Mesenchymal stem cell (in vitro differentiated cells and primary cell): ENCODE measurements at places on chromosomes 4 and X.
A peak's percentile ranks its signal among the peaks of the same experiment; 100 is the strongest.

DNA sequence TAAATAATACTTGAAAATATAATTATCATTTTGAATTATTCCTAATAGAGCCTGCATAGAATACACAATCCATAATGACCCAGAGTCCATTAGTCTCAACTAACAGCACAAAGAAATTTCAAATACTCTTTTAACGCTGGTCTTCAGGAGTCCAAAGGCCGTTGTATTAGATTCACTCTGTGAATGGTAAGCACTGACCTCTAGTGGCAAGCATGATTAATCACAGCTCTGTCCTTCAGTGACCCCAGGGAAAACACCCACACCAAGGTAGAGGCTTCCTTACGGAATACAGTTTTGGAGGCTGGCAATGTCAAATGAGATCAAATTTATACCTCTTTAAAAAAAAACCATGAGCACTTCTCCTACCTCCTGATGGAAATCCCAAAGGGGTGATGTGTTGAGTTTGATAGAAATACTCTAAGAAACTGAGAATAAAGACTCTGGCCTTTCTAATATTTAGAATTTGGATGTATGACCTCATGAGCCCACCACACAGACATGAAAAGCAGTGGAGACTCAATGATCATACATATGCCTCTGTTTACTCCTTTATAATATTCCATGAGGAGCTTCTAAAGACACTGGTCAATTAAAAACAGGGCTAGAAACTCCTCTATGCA lies 147.2 kb upstream of the DKK2 start:
- DNase-seq, result peak; percentile 64

GRCh38 chr4:163482190-163482589 lies 8.6 kb upstream of the TKTL2 start:
- DNase-seq, result no peak

DNA sequence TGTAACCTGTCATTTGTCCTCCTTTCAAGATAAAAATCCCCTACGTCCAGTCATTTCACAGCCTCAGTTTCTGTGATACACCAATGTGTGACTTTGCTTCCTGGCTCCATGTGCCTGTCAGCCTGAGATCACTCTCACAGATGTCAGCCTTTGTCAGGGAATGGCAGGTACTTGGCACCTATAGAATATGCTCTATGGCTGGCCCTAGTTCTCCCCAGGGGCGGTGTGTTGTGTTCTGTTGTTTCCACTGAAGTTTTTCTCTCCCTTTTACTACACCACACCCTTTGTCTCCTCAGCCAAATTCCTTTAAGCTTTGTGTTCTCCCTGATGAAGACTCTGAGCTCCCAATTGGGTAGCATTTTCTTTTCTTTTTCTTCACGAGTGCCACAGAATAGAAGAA lies 81.7 kb downstream of the ALPK1 start:
- no peak for DNase-seq

DNA sequence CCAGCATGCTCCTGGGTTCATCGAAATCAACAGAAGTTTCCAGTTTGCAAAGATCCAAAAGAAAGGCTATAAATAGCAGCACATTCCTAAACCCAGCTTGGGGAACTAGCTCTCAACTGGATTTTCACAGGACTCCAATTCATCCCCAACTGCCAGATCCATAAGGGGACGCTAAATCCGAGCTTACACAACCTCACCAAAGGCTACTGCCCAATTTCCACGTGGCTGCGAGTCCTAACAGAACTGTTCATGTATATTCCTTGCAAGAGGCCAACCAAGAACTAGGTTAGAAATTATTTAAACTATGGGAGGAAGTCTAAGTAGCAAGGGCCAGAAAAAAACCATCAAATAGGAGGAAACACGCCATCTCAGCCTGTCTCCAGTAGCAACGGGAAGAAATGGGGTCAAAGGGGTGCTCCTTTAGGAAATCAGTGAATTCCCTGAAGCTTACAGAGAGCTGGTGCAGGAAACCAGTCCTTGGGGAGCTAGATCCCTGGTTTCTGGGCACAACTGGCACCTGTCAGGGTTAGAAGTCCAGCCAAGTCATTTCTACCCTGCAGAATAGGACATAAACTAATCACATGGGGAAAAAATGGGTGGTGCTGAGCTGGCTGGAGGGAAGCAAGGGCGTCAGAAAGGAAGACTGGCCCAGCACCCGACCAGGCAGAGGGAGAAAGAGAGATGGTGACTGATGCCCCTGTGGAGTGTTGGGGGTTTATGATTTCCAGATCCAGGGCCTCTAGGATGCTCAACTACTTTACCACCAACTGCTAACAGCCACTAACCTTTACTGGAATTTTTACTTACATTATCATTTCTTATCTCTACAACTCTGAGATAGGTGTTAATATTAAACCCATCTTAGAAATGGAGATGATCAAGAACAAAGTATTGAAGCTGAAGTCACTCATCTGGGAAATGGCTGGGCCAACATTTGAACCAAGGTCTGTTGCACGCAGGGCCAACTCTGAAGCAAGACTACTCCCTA lies 20.5 kb downstream of the RELL1 start:
- DNase-seq, result peak; percentile 34

DNA sequence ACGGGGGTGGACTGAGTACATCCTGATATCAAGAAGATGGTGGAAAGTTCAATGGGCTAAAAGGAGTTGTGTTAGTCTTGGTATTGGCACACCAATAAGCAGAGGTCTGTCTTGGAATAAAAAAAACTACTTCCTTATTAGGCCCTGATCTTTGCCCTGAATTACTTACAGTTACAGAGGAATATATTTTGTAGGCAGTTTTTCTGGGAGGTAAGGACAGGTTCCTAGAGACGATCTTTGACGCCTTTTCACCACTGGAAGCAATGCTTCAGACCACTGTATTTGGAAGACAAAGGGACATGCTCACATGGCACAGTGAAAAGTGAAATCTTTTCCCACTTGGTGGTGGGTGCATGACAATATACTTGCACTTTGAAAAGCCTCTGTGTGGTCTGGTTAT lies 618 bp upstream of the XK start:
- no peak for DNase-seq

DNA sequence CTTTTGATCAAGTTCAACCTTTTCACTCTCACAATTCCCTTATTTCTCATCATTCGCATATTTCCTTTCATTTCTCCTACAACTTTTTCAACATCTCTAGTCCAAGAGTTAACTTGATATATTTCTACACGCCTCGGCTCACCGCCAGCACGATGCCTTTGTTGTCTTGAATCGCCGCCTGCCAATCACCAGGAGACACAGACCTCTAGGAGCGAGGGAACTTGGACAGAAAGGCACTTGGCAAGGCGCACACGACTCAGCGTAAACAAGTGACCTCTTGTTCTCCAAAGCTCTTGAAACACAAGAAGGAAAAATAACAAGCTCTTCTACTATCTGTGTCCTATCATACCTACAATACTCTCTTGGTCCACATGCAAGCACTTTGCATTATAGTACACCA lies 27.1 kb upstream of the RBMX start:
- DNase-seq, result no peak

DNA sequence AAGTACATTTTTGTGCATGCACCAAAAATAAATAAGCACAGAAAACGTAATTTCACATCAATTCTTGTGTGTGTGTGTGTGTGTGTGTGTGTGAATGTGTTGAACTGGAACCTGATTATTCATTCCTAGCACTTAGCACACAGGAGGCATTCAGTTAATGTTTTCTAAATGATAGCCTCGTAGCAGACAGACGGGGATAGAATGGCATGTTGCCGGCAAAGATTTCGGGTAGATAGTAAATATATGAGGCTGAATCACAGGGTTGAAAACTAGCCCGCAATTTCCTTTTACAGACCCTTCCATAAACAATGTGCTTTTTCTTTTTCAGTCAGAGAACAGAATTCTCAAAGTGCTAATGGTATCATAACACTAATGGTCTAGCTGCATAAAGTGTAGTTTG lies 13.5 kb downstream of the MAOB start:
- no peak for DNase-seq

DNA sequence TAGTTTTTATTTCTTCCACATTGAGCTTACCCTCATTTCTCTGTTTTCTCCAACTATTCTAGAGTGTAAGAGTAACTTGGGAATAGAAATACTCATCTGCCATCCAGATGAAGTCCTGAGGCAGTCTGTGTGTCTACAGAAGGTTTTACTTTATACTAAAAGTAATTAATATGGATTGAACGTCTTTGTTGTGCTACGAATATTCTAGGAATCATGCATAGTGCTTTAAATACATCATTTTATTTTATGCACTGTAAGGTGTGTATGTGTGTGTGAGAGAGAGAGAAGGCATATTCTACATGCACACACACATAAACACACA lies 305.7 kb downstream of the INPP4B start:
- DNase-seq, result no peak

GRCh38 chrX:9899640-9900111 lies 67.5 kb upstream of the CLDN34 start:
- DNase-seq, result peak; percentile 62

DNA sequence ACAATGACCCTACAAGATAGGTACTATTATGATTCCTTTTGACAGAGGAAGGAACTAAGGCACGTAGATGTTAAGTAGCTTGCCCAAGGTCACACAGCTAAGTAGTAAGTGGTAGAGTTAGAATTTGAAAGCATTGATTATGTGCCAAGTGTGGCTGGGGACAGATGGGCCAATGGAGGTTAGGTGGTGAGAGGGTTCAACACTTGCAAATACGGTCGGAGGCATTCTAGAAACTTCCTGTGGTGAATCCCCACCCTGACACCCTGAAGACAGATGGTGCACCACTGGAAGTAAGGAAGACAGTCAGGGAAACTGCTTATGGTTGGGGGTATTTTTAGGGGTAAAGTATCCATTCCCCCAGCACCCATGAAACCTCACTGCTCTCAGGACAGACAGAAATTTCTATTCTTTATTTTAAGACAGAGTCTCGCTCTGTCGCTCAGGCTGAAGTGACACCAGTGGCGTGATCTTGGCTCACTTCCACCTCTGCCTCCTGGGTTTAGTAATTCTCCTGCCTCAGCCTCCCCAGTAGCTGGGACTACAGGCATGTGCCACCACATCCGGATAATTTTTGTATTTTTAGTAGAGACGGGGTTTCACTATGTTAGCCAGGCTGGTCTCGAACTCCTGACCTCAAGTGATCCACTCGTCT lies 142.5 kb downstream of the RASL11B start:
- no peak for DNase-seq

DNA sequence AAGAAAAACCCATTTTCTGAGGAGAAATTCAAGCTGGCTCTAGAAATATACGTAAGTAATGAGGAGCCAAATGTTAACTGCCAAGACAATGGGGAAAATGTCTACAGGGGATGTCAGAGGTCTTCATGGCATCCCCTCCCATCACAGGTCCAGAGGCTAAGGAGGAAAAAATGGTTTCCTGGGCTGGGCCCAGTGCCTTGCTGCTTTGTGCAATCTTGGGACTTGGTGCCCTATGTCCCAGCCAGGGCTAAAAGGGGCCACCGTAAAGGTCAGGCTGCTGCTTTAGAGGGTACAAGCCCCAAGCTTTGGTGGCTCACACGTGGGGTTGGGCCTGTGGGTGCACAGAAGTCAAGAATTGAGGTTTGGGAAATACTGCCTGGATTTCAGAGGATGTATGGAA lies 17.2 kb upstream of the IGFBP7 start:
- DNase-seq, result no peak
